OCI-M1 (cell line): ENCODE measurements at places on chromosomes 3 and 15.

- no peak for DNase-seq
These were observed 10.8 kb downstream of the GATA2 start for GRCh38 chr3:128482175-128482574.

- DNase-seq, result no peak
These were observed 163.3 kb downstream of the FEZF2 start for GRCh38 chr3:62210011-62210410.

DNA sequence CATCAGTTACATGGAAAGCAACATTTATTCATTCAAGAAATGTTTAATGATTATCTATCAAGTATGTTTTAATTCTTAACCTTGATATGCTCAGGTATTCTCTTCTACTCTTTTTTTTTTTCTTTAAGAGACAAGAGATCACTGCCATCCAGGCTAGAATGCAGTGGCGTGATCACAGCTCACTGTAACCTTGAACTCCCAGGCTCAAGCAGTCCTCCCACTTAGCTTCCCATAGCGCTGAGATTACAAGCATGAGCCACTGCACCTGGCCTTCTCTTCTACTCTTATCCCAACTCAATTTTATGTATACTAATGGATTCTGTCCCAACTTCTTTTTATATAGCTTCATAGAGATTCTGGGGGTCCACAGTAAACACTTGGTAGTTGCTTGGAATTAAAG lies 50.9 kb downstream of the SETD2 start:
- no peak for DNase-seq

GRCh38 chr3:120625159-120625586 lies 29.0 kb downstream of the NDUFB4 start:
- no peak for DNase-seq

- DNase-seq, result peak; percentile 84
These were observed 45.0 kb downstream of the TNK2 start for GRCh38 chr3:195863121-195864061.

GRCh38 chr3:101329016-101329673 lies 8.8 kb upstream of the IMPG2 start:
- no peak for DNase-seq

- peak; percentile 51 for DNase-seq
These were observed 93.7 kb upstream of the GK5 start for GRCh38 chr3:142319094-142319493.

DNA sequence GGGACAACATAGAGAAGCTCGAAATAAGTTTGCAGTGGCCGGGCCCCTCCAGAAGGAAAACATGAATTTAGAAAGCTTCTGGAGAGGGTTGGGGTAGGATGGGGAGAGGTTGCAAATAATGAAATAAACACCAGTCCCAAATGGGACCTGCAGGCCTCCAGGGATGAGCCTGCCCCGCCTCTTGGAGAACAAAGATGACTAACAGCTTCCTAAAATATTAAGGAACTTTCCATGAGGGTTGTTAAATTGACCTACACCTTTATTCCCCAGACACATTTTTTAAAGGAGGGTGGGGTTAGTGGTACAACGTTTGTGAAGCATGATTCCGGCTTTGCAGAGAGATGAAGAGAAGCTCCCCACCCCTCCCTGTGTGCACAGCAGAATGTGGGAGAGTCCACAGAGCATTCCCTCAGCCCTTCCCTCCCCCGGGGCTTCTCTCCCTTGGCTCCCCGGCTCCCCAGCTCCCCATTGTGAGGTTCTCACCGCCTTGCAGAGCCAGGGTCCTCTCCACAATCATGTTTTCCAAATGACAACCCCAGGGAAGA lies 84.1 kb downstream of the ARHGAP31 start:
- DNase-seq, result no peak

DNA sequence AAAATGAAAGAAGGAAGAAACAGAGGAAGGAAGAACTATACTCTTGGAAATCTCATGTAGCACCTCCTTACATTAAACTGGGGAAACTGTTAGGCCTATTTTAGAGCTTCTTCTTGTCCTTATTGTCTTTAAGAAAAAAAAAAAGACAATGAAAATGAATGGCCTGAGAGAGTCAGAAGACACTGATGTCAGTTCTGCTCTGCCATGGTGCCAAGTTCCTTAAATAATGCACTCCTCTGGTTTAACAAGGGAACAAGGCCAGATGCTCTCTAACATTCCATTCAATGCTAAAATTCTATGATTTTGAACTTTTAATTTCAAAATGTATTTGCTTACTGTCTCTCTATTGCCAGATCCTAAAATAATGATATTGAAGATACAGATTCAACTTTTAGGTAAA lies 4.4 kb upstream of the MBNL1 start:
- peak; percentile 6 for DNase-seq
